ENCODE measurements at places on chromosomes 1 and 21. TPM values are rescaled to one million over a fixed set of nuclear protein-coding genes. Genes with fewer than 3 reads are reported as not detected.

ZNF695 gene
- 1.3 TPM for total RNA-seq

ANKRD35 gene
- 1.3 TPM for total RNA-seq

DNA sequence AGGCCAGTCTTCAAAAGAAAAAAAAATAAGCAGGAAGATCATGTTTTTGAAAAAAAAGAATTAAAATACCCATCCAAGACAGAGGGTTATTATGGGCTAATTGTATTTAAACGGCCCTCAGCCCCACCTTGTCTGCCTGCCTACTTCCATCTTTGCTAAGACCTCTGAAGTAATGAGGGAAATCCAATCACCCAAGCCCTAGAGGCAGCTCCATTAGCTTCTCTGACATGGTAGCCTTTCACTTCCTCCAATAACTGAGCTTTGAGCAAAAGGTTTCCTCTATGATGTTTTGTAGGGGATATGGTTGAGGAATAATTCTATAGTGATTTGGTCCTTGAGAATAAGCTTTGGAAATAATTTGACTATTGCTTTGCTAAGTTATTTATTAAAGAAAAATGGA, 178.2 kb upstream of the SGIP1 start:
- no peak for DNase-seq

DNA sequence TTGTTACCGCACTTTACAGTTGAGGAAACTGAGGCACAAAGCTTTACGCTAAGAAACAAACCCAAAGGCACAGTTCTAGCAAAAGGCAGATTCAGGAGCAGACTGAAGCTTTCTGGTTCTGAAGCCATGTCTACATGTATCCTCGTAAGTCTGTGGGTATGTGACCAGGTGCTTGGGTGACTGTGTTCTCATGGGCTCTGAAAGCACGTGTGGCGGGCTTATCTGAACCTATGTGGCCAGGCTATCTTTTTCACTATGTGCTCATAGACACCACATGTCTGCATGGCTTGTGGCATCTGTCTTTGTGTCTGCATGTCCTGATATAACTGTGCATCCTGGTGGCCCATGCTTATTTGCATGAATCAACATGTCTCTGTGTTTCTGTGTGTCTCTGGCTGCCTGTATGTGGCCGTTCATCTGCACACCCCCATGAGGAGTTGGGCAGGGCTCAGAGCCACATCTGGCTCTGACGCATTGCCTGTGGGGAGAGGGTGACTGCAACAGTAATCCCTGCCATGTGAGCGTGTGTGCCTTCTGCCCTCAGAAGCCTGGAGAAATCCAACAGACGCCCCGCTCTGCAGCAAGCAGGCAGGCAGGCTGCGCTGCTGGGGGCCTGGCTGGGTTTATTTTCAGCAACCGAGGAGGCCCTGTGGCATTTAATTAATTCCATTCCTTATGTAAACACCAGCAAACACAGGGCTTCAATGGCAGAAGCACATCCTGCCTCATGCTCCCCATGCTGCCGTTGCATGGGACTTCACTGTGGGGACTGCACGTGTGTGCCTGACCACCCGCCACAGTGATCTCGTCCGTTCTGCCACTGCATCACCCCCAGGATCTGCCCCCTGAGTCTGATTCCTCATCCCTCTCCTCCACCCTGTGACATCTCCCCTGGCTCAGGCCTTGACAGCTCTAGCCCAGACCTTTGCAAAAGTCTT, 115.4 kb downstream of the TRABD2B start:
- DNase-seq = peak; percentile 46

Measured in fibroblast of villous mesenchyme (primary cell).